ENCODE measurements at places on chromosomes 2 and 18.

GRCh38 chr18:52992041-52992440 lies 652.0 kb downstream of the DCC start:
- no peak for DNase-seq

- DNase-seq, result no peak
Measured at GRCh38 chr2:62184512-62185230, 11.2 kb upstream of the B3GNT2 start.

GRCh38 chr2:211709389-211709788 lies 829.2 kb downstream of the ERBB4 start:
- DNase-seq, result no peak

GRCh38 chr2:17757321-17757720 lies 3.4 kb downstream of the GEN1 start:
- DNase-seq, result no peak

GRCh38 chr2:117771969-117772630 lies 42.4 kb upstream of the DDX18 start:
- DNase-seq, result no peak

- DNase-seq, result no peak
Measured at GRCh38 chr2:98896416-98896815, 39.6 kb downstream of the CRACDL start.

DNA sequence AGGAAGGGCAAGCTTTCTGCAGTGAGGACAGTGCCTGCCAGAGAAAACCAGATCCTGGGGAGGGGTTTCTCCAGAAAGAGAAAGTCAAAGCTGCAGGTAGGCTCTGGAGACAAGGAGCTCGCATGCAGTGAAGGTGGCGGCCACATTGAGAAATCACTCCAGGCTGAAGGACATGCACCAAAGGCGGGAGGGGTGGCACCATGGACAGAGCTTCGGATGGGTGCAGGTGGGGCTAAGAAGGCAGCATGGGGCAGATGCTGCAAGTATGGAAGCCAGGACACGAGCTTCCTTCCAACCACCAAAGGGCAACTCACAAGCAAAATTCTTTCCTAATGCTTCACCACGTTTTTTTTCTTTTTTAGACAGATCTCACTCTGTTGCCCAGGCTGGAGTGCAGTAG lies 104.4 kb upstream of the SLC35G4 start:
- DNase-seq, result no peak

DNA sequence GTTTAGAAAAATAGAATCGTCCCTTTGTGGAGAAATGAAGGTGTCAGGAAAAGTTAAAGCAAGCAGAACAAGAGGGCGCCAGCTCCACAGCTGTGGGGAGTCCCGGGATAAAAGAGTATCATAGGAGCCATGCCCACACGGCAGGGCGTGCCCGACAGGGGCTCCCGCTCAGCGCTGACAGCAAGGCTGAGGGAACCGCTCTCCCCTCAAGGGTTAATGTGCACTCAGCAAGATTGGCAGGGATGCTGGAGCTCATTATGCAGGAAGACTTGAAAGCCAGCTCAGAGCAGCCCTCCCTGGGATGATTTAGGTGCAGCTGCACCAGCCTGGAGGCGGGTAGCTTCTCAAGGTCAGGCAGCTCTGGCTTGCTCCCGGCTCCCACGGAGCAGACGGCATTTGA lies 500.2 kb downstream of the EIPR1 start:
- DNase-seq, result no peak

DNA sequence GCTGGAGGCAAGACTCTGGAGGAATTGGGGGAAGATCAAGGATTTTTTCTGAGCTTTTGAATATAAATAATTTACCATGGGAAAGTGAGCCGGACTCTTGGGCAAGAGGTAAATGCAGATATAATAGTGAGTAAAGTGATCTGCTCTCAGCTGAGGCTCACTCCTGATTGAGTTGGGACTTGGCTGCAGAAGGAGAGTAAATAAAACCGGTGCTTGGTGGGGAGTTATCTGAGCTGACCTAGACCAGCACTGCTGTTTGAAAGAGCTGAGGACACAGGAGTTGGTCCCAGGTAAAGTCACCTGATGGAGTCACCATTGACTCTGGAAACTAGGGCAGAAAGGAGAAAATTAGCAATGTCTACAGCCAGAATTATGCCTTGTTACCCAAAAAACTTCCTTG lies 57.3 kb upstream of the LRPPRC start:
- no peak for DNase-seq

GRCh38 chr18:50869150-50869549 lies 9.8 kb upstream of the ME2 start:
- DNase-seq, result no peak

DNA sequence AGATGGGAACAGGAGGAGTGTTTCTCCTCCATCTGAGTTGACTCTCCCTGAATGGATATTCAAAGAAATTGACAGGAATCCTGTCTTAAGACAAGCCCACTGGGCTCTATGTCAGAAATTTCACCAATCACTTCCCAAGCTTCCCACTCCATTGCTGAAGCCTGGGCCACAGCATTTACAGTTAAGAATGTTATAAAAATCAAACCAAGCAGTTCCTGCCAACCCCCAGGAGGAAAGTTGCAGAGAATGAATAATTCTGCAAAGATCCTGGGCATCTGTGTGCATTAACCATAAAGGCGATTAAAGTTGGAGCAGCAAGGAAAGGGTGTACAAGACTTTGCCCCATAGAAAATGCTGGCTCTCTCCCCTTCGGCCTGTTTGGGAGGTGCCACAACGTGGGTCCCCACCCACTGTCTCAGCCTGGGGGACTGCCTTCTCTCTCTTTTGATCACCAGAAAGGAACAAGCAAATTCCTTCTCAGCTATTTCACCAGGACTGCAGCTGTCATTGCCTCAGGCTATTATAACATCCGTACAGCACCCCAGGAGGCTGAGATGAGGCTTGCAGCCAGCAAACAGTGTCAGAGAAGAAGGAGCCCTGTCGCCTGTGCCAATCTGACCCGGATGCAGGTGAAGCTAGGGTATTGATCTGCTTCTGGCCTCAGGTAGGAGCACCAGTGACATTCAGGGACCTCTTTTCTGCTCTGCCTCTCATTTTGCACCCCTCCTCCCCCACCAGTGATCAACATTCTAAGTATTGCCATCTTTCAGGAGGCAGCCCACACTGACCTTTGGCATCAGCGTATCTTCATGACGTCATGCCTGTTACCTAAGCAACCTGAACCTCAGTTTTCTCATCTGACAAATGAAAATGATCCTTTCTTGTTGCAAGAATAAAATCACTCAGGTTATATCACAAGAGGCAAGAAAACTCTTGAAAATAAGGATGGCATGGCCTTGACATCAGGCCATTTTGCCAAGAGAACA lies 219.0 kb downstream of the SH3BP4 start:
- no peak for DNase-seq

Measured in stimulated activated CD4-positive, alpha-beta T cell treated with anti-CD3 and anti-CD28 coated beads, Interleukin-4, amount 100 ng/mL, for 24 hours (primary cell).